IPS DF 19.7 (cell line): ENCODE measurements at places on chromosomes 4 and X.
A peak's percentile ranks its signal among the peaks of the same experiment; 100 is the strongest.

DNA sequence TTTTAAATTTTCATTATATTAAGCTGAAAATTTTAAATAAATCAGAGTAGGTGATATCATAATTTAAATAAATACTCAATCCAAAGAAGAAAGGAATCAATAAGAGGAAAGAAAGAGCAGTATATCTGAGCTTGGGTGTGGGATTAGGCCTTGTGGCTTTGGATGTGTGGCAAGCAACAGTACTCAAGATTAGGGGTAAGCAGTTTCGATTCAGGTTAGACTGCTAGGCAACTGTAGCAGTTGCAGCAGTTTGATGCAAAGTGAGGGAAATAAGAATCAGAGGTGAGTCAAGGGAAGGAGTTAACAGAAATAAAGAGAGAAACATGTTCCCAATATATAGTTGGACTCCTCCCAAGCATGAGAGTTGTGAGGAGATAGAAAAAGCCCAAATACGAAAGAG lies 599.6 kb upstream of the KLHL4 start:
- DNase-seq, result no peak

GRCh38 chr4:98314791-98315565 lies 53.8 kb downstream of the RAP1GDS1 start:
- no peak for DNase-seq

DNA sequence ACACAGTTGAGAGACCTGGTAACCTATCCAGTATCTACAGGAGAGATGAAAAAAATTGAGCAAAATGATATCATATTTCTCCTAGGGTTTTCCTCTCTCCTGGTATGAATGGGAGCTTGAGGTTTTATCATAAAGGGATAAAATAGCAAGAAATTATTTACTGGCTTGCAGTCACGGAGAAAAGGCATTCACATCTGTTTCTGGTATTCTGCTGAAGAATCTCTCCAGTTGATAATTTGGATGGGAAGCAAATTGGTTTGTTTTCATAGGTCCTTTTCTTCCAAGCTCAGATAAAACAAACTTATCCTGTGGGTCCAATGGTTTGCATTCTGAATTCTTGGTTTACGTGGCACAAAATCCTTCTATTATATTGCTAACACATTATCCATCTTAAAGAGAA lies 83.1 kb upstream of the GYPA start:
- DNase-seq, result no peak

DNA sequence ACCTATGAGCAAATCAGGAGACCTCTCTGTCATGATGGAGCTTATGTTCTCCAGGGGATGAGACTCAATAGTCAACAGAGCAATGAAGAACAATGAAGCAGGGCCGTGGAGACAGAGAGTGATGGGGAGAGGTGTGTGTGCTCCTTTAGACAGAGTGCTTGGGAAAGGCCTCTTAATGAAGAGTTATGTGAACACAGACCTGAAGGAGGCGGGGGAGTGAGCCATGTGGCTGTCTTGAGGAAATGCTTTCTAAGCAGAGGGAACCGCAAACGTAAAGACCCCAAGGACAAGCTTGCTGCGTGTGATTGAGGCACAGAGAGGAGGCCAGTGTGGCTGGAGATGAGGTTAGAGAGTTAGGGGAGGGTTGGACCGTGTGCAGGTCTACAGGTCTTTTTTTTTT lies 53.1 kb downstream of the CHRNA9 start:
- DNase-seq, result peak; percentile 28

DNA sequence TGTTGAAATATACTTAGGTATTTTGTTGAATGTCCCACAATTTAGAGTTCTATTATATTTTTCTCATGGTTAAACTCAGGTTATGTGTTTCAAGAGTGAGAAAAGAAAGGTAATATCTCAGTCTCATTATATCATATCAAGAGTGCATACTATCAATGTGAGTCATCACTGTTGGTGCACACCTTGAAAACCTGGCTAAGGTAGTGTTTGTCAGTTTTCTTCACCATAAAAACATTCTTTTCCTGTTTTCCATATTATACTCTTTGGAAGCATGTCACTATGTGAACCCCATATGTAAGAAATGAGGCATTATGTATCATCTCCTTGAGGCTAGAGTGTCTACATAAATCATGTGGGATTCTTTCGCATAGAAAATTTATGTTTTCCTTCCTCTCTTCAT lies 307.6 kb upstream of the CTSO start:
- DNase-seq, result no peak
